ENCODE measurements at places on chromosomes 2 and 18.

DNA sequence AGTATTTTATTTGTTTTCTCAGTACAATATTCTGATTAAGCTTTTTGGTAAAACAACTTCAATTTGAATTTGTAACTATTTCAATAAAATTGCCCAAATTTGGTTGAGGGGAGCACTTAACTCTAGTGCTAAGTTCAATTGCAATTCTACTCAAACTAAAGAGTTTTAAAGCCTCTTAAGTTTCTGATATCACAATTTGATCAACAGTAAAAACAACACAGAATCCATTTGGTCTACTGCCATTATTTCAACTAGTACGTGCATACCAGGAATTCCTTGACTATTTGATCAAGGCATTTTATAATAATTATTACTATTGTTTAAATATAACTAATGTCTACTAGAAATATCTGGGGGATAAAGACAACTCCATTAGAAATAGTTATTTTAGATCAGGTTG, 150.9 kb downstream of the ROCK1 start:
- no peak for DNase-seq

GRCh38 chr2:202624133-202624532, 10.6 kb upstream of the FAM117B start:
- DNase-seq = no peak

DNA sequence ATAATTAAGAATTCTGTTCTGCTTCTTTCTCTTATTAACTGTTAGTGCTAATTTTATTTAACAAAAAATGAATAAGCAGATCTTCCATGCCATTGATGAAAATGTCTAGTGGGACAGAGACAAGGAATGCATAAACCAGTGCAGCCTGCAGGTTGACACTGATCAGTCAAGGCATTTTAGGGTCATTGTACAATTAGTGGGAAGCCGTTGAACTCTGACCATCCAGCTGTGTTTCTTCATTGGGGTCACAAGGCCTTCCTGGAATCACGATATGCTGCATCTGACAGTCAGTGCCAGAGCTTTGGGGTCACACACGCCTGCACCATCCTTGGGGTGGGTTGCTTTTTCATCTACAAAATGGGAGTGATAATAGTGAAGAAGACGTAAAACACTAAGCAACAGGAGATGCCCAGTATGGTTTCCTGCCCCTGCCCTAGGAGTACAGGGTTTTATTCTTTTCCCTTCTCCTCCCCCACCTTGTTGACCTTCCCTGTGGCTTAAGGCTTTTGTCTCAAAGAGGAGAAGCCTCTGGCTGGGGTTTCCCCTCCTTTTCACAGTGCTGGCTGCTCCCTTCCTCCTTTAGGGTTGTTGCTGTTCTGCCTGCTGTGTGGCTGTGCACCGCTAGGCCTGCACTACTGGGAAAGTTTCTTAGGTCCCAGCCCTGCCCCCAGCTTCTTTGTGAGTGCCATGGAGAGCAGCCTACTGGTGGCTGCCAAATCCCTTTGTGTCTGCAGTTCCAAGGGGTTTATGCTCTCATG, 245.6 kb downstream of the TPGS2 start:
- DNase-seq = no peak

GRCh38 chr18:43422518-43422917, 145.2 kb upstream of the SYT4 start:
- no peak for DNase-seq

- no peak for DNase-seq
Observed at GRCh38 chr18:46663539-46663938, 6.5 kb upstream of the LOXHD1 start.

- no peak for DNase-seq
Observed at GRCh38 chr2:119323459-119323858, 43.2 kb downstream of the C2orf76 start.

- DNase-seq = no peak
Observed at GRCh38 chr2:125405816-125406215, 1250.1 kb upstream of the GYPC start.

- no peak for DNase-seq
Observed at GRCh38 chr18:70156886-70157285, 48.6 kb downstream of the RTTN start.

DNA sequence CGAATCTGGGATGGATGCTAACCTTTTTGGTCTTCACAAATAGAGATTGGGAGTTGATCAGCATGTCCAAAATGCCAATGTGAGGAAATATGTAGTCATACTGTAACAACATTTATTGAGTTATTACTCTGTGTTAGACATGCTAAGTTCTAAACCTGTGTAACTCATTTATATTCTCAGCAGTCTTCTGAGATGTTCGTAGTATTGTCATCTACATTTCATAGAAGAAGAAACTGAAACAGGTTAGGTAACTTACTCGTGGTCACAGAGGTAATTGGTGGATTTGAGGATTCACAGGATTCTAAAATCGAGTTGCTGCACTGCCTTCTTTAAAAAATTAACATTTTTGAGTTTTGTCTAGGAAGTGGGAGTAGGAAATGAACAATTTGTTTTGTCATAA, 162.1 kb downstream of the UBE2E3 start:
- no peak for DNase-seq

DNA sequence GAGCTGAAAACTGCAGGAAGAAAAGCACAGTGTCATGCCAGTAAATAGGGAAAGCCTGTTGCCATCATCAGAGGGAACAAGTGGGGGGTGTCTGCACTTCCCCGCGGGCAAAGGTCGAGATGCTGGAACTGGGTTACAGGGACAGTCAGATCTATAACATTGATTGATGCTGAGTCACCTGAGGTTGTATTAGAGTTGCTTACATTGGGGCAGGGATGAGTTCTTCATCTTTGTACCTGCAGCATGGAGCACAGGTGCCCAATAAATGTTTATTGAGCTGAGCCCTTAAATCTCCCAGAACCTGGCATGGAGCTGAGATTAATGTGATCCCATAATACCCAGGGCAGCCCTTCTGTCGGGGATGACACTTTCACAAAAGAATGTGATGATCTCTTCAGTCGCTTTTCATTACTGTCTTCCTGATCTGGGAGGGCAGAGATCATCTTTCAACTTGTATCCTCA, 5.9 kb upstream of the RNF152 start:
- DNase-seq = no peak

DNA sequence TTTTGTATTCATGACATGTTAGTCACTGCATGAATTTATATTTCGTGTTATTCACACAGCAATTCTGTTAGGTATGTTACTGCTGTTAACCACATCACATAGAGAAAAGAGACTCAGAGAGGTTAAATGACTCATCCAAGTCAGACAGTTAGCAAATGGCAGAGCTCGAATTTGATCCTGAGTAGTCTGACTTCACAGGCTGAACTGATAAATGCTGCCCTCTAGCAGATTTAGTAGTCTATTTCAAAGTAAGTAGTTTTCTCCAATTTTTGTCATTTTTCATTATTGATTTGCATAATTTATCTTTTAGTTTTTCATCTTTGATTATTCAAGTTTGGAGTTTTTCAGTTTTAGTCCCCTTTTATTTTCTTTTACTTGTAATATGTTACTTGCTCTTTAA, 58.3 kb downstream of the WDR7 start:
- peak; percentile 7 for DNase-seq

DNA sequence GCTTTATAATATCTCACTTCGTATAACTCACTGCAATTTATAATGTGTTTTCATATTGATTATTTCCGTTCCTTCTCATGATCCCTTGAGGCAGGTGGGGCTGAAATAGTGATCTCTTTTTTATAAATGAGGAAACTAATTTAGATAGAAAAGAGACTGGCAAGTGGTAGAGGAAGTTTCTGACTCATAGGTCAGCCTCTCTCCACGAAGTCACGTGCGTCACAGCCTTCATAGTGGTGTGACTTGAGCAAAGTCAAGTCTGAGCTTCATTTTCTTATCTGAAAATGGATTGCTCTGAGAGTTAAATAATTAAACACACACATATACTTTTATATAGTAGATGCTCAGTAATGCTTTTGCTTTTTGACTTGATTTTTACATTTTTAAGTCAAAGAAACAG, 19.9 kb downstream of the ABCG5 start:
- DNase-seq = no peak

- DNase-seq = no peak
Observed at GRCh38 chr18:49071317-49071716, 120.6 kb upstream of the SMAD7 start.

Data from KG1 (cell line).